ENCODE measurements at places on chromosomes 11 and 22. TPM values are rescaled to one million over a fixed set of nuclear protein-coding genes. Genes with fewer than 3 reads are reported as not detected.

DNA sequence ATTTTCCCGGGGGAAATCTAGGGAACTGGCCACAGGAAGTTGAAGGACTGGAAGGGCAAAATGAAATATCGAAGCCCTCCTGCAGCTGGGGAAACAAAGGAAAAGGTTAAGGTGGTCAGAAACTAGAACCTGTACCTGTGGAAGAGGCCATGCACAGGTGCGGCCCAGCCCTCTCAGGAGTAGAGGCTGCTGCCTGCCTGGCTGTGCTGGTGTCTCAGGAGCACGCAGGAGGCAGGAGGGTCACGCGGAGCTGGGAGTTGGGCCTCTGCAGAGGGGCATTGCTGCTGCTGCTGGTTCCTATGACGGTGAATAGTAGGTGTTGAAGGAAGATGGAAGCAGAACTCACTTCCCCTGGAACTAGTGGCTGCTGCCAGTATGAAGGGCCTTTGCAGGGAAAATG lies 425.7 kb downstream of the NTM start:
- H3K4me3 ChIP-seq: no peak overlapping the region
- no peaks in the 10 kb centered on the region for H3K36me3 ChIP-seq
- no peak overlapping the region for H3K27ac ChIP-seq
- H3K27me3 ChIP-seq: peaks cover 5% of the 10 kb centered on the region
- no peak for DNase-seq

- H3K36me3 ChIP-seq: no peaks in the 10 kb centered on the region
- no peak overlapping the region for H3K27ac ChIP-seq
- DNase-seq: peak; percentile 5
Observed at GRCh38 chr22:49324527-49325491, 502.9 kb downstream of the BRD1 start.

DNA sequence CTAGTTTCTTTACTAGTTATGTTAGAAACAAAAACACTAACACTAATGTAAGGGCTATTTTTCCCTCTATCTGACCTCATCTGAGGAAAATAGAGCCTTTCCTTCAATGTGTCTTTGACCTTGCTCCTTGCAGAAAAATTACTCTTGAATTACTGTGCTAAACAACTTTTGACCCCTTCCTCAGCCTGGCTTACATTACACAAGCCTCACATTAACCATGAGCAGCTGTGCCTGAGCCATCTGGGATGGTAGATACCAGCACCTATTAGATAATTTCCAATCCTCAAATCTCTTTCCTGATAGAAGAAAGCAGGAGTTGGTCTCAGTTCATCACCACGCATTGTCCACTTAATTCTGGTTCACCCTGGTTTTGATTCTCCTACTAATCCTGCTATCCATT lies 134.4 kb upstream of the NCAM1 start:
- no peak for DNase-seq
- no peak overlapping the region for H3K27ac ChIP-seq
- H3K36me3 ChIP-seq: no peaks in the 10 kb centered on the region

DNA sequence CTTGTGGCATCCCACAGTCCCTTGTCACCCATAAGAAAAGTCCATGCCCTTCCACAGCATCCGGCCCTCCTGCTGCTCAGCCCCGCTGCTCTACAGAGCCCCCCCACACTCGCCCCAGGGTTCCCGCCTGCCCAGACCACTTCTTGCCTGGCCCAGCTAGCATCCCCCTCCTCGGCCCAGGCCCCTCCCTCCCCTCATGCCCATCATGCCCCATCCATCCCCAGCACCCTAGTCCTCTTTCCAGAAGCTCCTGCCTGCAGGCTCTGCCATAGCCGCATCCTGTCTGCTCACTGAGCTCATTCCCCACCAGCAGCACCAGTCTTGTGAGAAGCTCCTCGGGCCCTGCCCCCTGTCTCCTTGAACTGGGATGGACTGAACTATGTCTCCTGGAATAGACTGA lies 54.4 kb downstream of the LINC01488 start:
- H3K4me3 ChIP-seq: no peak overlapping the region
- H3K27ac ChIP-seq: no peak overlapping the region
- H3K4me1 ChIP-seq: 0 out of 2 replicates have a peak, but pooled peaks cover 3% of the 10 kb centered on the region
- no peaks in the 10 kb centered on the region for H3K36me3 ChIP-seq

DNA sequence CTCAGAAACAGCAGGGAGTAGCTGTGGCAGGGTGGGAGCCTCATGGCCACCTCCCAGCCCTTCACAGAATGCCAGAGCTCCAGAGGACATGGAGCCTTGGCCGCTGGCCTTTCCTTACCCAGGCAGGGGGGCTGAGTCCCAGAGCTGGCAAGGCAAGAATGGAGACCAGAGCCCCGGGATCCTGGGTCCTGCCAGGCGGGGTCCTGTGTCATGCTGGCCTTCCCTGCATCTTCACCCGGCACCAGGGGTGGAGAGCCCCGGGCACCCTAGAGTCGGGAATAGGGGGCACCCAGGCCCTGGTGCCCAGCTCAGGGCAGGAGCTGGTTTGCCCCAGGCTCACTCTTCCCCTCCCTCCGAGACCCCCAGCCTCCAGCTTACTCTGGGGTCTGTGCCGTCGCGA lies 519.9 kb downstream of the TBC1D22A start:
- no peak overlapping the region for H3K4me3 ChIP-seq
- peaks cover 18% of the 10 kb centered on the region for H3K27me3 ChIP-seq
- DNase-seq: no peak
- H3K36me3 ChIP-seq: no peaks in the 10 kb centered on the region

GRCh38 chr22:49976439-49977175 lies 16.0 kb downstream of the PIM3 start:
- H3K4me3 ChIP-seq: no peak overlapping the region
- no peak overlapping the region for H3K27ac ChIP-seq
- DNase-seq: peak; percentile 28

- no peak overlapping the region for H3K27ac ChIP-seq
- no peaks in the 10 kb centered on the region for H3K27me3 ChIP-seq
- no peak overlapping the region for H3K4me3 ChIP-seq
- no peaks in the 10 kb centered on the region for H3K4me1 ChIP-seq
- no peaks in the 10 kb centered on the region for H3K36me3 ChIP-seq
Observed at GRCh38 chr11:42049186-42049585, 589.7 kb upstream of the LRRC4C start.

GRCh38 chr22:26362471-26362870 lies 66.6 kb upstream of the ASPHD2 start:
- no peaks in the 10 kb centered on the region for H3K27me3 ChIP-seq
- no peak overlapping the region for H3K27ac ChIP-seq
- no peak overlapping the region for H3K4me3 ChIP-seq
- no peaks in the 10 kb centered on the region for H3K36me3 ChIP-seq
- no peaks in the 10 kb centered on the region for H3K4me1 ChIP-seq

DNA sequence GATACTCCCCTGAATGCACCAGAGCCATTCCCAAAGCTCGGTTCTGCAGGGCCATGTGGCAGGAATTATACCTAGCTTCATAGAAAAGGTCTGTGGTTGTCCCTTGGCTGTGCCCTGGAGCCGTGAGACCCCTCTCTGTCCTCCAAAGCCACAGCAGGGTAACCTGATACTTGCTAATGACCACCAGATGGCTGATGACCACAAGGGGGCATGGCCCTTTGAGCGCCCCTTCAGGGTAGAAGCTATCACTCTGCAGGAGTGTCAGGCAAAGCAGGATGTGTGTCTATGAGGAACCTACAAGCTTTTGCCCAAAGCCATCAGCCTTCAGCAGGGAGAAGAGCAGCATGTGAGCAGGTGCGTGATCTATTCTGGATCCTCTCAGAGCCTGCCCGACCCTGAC lies 95.3 kb downstream of the NTM start:
- no peaks in the 10 kb centered on the region for H3K27me3 ChIP-seq
- no peaks in the 10 kb centered on the region for H3K36me3 ChIP-seq
- no peak overlapping the region for H3K27ac ChIP-seq
- no peak overlapping the region for H3K4me3 ChIP-seq
- peak; percentile 27 for DNase-seq

DNA sequence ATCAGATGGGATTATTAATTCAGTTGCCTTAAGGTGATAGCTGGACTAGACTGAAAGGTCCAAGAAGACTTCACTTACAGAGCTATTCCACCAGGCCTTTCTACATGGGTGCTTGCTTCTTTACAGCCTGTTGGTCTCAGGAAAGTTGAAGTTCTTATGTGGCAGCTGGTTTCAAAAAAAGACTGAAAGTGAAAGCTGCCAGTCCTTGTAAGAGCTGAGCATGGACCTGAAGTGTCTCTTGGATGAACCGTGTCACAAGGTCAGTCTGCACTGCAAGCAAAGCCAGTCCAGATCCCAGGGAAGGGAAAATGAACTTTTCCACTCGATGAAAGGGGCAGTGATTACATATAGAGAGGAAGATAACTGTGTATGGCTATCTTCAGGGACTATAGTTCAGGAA lies 201.5 kb upstream of the LUZP2 start:
- H3K27ac ChIP-seq: no peak overlapping the region
- DNase-seq: no peak
- no peak overlapping the region for H3K4me3 ChIP-seq
- no peaks in the 10 kb centered on the region for H3K27me3 ChIP-seq

DNA sequence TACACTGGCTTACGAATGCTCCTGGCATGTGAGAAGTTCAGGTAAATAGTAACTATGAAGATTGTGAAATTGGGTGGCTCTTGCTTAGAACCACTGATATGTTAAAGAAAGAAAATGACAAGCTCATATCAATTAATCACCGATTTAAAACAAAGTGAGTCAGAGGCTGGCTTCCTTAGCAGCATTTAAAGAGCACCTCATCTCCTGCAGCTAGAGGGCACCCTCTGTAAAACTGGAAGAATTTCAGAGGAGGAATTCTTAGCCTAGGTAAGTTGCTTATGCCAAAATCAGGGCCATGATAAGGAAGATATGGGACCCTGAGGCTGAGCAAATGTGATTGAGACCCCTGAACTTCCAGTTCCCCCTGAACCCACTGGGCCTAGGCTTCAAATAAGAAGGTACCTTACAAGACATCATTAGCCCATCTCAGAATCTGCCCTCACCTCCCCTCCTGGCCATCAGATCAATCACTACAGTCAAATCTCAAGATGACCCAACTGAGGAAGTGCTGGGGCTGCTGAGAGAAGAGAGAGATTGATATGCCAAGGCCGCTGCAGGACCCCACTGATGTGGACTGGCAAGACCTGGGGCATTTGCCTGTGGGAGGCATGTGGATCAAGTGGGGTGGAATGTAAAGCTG lies 8.6 kb upstream of the CD3E start:
- DNase-seq: no peak
- no peak overlapping the region for H3K27ac ChIP-seq
- H3K36me3 ChIP-seq: no peaks in the 10 kb centered on the region
- H3K27me3 ChIP-seq: no peaks in the 10 kb centered on the region

CCDC86 gene
- 26.1 TPM for polyA plus RNA-seq

EFCAB6 gene
- 0.41 TPM for polyA plus RNA-seq

CLDN5 gene
- not detected for polyA plus RNA-seq

ACR gene
- polyA plus RNA-seq: 0.15 TPM

TBX1 gene
- not detected for polyA plus RNA-seq

PTDSS2 gene
- 28.6 TPM for polyA plus RNA-seq

FOLR3 gene
- polyA plus RNA-seq: not detected
